ENCODE measurements at places on chromosomes 7 and 10. TPM values are rescaled to one million over a fixed set of nuclear protein-coding genes. Genes with fewer than 3 reads are reported as not detected.

- ATAC-seq, result peak; percentile 72
Observed at GRCh38 chr10:7561216-7561893, 105.4 kb downstream of the ITIH5 start.

The MCM10 gene
- total RNA-seq, result 1.1 TPM

The PNLIP gene
- total RNA-seq, result not detected

The SCIN gene
- 5.8 TPM for total RNA-seq
